Fibroblast of skin of scalp (primary cell): ENCODE measurements at places on chromosomes 2 and 18.
A peak's percentile ranks its signal among the peaks of the same experiment; 100 is the strongest.

GRCh38 chr2:231714639-231715498 lies 6.5 kb downstream of the PTMA start:
- DNase-seq = peak; percentile 52

DNA sequence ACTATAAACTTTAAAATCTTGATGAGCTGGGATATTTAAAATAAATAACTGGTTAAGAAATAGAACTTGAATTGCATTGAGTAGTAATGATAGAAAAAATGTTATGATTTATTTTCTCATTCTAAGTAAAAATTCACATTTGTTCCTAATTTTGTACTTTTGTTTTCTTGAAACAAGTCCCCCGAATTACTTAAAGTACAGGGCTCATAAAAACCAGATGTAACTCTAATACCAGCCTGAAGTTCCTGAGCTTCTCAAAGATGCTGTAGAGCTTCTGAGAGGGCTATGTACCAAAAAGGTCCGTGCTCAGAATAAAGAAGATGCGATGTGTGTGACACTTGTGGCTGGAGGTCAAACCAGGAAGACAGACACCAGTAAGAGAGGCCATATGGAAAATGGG lies 116.1 kb upstream of the TACR1 start:
- DNase-seq = no peak

DNA sequence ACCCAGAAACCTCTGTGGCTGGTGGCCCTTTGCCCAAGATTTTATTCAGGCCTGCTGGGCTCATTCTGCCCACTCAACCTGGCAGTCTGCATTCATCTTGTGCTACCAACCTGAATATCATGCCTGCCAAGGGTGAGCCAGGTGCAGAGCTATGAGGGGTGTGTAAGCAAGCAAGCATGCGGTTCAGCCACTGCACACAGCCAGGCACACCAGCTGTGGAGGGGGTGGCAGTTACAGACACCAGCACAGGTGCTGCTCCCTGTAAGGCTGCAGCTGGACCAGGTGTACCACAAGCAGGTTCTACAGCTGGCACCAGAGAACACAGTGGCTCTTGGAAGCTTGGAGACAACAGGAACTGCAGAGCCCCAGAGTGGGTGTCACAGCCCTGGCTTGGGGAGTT lies 633.2 kb downstream of the FBXO15 start:
- DNase-seq = no peak

GRCh38 chr18:79517341-79517740 lies 121.6 kb downstream of the NFATC1 start:
- no peak for DNase-seq

DNA sequence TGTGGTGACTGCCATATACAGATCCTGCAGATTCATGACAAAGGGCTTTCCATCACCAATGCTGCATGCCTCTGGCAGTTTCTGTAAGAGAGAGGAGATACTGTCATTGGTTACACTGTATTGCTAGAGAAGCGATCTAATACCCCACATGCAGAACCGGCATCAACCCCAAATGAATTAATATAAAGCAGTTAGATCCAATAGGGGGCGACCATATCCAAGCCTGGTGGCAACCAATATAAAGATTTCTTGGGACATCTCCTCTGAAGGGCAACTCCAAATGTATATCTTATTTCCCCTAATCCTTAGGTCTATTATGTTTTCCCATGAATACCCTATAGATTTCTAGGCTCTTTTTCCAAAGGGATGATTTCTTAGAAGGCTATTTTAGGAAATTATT lies 17.4 kb upstream of the IHH start:
- DNase-seq = no peak

GRCh38 chr2:132676999-132677398 lies 7.0 kb upstream of the LYPD1 start:
- DNase-seq = no peak

- DNase-seq = peak; percentile 65
Observed at GRCh38 chr2:186518945-186519344, 32.9 kb downstream of the ZC3H15 start.

DNA sequence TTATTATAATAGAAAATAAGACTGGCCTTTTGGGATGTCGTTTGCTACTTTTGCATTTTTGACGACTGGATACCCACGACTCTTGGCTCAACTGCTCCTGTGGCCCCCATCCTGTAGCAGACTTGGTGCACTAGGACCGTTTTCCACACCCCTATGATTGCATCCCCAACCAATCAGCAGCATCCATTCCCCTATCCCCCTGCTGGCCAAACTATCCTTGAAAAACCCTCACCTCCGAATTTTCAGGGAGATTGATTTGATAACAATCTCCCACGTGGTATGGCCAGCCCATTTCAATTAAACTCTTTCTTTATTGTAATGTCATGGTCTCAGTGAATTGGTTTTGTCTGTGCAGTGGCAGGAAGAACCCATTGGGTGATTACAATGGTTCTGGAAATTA lies 37.9 kb upstream of the TTR start:
- no peak for DNase-seq

DNA sequence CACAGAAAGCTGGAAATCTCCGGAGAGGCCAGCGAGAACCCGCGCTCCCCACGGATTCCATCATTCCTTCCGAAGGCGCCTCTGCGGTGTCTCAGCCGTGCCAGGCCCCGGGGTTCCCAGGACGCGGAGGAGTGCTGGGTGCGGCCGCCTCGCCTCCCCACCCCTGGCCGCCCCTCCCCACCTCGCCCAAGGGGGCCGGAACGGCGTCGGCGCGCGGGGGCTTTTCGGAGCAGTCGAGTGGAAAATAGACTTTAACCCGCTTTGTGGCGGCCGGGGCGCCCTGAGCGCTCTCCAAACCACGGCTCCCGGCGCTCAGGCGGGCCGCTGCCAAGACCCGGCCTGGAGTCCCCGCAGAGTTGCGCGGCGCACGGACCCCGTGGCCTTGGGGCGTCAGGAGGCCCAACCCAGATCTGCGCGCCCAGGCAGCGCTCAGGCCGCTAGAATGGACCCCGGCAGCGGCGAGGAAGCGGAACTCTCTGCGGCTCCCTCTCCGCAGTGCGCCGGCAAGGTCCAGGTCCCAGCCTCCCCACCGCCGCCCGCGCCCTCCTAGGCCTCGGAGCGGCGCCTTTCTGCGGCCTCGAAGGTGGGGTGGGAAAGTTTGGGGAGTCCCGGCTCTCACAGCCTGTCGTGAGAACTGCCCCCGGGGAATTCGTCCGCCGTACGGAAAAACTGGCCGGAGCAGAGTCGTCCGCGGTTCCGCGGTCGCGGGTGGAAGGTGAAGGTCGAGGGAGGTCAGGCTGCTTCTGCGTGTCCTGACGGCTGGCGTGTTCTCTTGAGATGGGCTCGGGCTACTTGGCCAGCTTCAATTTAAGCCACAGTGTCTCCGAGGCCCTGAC lies 1.2 kb upstream of the EMX1 start:
- no peak for DNase-seq

DNA sequence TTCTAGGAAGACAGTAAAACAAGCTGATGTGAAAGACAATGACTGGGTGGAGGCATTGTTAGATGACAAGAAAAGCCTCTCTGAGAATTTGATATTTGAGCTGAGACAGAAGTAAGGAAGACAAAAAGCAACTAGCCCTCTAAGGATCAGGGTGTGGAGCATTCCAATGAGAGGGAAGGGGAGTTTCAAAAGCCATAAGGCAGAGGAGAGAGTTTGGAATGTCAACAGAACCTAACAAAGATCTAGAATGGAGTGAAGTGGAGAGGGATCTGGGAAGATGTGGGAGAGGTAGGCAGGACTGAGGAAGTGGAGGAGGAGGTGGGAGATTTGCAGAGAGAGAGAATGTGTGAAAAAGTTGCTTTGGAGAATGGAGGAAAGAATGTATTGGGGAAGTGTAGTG lies 17.3 kb upstream of the ASXL2 start:
- DNase-seq = no peak

GRCh38 chr2:241932899-241933178 lies 63.3 kb downstream of the RTP5 start:
- no peak for DNase-seq

DNA sequence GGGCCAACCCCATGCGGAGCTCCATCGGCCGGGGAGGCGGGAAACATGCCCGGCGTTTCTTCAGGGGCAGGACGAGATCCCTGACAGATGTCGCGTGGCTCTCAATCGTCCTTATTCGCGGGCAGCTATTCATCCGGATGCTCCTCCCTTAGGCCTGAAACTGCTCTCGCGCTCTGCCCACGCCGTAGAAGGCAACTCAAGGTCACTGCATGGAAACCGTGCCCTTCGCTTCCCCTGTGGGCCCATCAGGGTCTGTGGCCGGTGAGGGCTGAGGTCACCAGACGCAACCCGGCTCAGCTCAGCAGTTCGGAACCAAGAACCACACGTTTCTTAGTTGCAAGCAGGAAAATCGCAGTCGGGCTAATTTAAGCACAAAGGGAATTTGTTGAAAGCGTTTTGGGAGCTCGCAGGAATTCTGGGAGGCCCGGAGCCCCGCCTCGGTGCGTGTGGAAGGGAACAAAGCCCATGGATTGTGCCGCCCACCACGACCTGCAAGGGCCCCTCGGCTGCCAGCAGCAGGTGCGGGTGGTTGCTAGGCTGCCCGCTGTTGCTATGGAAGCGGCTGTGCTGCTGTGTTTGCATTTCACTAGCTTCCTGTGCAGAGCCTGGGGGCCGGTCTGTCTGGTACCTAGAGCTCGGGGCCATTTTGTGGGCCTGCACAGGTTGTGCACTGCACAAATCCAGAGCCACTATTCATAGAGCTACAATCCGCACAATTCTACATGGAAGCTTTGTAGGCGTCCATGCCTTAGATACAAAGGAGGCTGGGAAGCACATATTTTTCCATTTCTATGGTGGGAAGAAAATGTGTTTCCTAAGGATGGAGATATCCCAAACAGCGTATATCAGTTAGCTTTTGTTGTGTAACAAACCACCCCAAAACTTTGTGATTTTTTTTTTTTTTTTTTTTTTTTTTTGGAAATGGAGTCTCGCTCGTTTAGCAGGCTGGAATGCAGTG lies 6.0 kb upstream of the ALLC start:
- DNase-seq = no peak

DNA sequence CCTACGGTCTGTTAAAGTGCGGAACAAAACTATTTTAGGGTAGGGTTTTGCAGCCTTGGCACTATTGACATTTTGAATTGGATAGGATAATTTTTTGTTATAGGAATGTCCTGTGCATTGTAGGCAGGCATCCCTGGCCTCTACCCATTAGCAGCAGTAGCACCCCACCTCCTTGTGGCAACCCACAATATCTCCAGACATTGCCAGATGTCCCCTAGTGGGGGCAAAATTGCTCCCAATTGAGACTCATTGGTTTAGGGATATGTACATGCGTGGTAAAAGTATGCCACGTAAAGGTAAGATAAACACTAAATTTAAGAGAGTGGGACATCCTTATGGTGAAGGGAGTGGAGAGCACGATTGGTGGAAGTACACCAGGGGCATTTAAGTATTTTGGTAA lies 4.6 kb downstream of the MIB1 start:
- DNase-seq = no peak

GRCh38 chr2:196809260-196809659 lies at the start of gene C2orf66:
Gene C2orf66 (minus strand): TSS chr2:196809355. CDS start chr2:196809336, 19 bp downstream.
- no peak for DNase-seq

DNA sequence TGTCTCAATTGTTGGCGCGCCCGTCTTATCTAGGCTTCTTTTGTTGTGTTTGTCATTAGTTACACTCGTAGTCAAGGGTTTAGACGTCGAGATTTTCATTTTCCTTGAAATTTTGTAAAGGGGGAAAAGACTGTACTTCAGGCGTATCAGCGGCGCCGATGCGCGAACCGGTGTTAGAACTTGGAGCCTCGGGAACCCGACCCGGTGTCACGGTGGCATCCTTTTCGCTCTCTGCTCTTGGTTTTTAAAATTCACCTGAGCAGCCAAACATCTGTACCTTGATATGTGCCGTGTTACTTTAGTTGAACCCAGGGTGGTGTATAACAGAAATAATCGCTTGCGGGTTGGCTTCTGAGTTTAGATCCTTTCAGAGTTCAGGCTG lies 643 bp downstream of the RMC1 start:
- DNase-seq = no peak

DNA sequence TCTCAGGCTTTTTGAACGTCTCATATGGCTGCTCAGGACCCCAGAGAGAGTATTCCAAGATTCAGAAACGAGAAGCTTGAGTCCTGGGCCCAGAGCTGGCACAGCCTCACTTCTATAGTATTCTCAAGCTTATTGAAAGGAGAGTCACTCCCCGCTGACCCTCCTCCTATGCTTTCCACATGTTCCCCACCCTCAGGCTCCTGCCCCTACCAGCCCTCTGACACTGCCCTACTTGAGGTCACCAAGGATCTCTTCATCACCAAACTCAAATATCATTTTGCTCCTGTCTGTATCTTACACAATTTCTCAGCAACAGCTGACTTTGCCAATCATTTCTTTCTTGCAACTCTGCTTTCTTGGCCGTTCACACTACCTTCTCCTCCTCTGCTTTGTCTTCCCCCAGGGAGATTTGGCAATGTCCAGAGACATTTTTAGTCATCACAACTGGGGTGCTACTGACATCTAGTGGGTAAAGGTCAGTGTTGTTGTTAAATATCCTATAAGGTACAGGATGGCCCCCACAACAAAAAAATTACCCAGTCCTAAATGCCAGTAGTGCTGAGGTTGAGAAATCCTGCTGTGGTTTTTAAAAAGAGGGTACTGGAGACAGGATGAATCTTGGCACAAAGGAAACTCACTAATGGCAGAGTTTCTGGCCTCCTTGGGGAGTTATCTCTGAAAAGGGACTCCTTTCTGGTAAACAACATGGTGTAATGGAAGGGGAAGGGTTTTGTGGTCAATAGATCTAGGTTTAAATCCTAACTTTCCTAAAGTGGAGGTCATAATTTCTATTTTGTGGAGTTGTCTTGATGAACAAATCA lies 26.9 kb upstream of the INSIG2 start:
- peak; percentile 75 for DNase-seq

GRCh38 chr18:11284811-11285210 lies 135.4 kb upstream of the PIEZO2 start:
- DNase-seq = peak; percentile 29

- peak; percentile 72 for DNase-seq
Observed at GRCh38 chr2:48131539-48132270, 225.4 kb upstream of the FBXO11 start.

DNA sequence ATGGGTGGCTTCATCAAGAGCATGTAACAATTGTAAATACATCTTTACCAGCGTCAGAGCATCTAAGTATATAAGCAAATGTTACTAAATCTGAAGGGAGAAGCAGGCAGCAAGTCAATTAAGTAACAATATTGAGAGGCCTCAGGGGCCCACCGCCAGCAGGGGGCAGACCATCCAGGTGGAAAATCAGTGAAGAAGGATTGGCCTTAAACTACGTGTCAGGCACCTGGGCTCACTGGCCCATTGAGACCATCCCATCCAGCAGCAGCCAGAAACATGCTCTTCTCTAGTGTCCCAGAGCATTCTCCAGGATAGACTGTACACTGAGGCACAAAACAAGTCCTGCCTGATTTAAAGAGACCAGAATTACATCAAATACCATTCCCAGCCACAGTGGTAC lies 96.2 kb upstream of the SNTG2 start:
- DNase-seq = peak; percentile 13

GRCh38 chr2:32422133-32422532 lies 65.3 kb downstream of the BIRC6 start:
- DNase-seq = peak; percentile 28

- DNase-seq = no peak
Observed at GRCh38 chr2:109254174-109254904, 125.3 kb downstream of the SH3RF3 start.

DNA sequence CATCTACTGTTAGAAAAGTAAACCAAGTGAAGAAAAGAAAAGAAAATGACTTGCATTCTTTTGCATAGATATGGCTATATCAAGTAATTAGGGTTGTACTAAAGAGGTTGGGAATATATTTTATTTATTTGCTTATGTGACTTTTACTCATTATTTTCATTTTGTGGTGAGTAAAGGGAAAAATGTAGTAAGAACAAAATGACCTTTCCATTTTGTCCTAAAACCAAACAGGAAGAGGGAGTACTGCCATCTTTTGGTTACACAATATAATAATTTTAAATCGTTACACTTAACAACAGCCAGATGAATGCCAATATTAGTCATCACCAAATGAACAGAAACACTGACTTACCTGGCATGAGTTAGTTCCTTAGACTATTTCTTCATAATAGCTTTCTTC lies 47.3 kb upstream of the NDUFV2 start:
- peak; percentile 73 for DNase-seq
